ENCODE measurements at places on chromosomes 11 and 22.

- no peak for DNase-seq
Observed at GRCh38 chr11:86736291-86737143, 63.8 kb upstream of the PRSS23 start.

DNA sequence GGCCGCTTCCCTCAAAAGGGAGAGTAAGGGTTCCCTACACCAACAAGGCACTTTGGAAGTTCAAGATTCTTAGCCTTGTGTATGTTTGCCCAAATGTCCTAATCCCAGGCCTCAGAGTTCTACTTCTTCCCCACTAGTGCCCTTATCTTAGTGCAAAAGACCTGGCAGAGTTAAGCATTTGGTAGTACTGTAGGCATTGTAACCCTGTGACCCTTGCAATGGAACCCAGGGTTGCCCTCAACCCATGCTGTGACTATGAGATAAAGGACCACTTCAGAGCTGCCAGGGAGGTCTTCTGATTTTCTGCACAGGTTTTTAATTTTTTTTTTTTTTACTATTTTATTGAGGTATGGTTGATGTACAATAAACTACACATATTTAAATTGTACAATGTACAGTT is 65.1 kb downstream of the C11orf65 start:
- DNase-seq, result no peak

DNA sequence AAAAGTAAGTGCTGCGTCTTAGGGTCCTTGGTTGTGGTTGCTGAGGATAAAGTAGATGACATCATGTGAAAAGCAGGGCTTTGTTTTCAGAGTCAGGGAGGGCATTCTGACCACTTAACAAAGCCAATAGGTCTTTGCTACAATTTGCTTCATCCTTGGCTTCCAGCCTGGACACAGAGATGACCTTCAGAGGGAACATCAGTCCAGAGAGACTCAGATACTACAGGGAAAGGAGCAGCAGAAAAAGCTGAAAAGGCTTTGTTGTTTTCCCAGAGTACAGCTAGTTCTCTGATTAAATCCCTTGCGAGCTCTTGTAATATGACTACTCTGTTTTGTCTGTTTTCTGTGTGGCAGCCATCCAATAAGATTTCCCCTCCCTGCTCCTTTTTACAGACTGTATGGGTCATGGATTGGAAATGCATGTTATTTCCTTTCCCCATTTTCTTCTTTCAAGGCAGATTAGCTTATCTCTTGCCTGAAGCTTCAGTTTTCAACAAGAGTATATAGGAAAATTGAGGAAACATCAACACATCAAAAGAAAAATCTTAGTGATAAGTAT is 31.9 kb downstream of the ATG13 start:
- DNase-seq, result no peak

DNA sequence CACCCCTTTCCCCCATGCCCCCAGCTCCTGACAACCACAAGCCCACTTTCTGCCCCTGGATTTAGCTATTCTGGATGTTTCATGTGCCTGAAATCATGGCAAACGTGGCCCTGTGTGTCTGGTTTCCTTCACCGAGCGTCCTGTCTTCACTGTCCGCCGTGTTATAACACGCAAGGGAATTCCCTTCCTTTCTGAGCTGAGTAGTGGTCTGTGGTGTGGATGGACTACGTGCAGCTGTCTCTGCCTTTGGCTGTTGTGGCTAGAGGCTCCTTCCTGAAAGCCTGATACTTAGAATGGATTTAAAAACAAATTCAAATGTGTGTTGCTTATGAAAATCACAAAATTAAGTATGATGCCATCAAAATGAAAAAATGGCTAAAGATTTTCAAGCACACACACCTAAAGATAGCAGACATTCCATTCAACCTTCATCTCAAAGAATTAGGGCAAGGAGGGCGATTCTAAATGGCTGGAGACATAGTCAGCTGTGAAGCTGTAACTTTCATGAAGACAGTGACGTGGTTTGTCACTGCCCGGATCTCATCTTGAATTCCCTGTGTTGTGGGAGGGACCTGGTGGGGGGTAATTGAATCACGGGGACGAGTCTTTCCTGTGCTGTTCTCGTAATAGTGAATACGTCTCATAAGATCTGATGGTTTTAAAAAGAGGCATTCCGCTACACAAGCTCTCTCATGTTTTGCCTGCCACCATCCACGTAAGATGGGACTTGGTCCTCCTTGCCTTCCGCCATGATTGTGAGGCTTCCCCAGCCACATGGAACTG is 30.5 kb downstream of the KCNQ1 start:
- DNase-seq, result no peak

- DNase-seq, result no peak
Observed at GRCh38 chr11:132134322-132134721, 763.9 kb downstream of the NTM start.

- DNase-seq, result peak; percentile 10
Observed at GRCh38 chr11:58958500-58958899, 19.2 kb downstream of the GLYATL1 start.

- no peak for DNase-seq
Observed at GRCh38 chr22:35987487-35987886, 41.1 kb downstream of the RBFOX2 start.

Measured in HEK293T (cell line).